ENCODE measurements at places on chromosomes 5 and 9.
A peak's percentile ranks its signal among the peaks of the same experiment; 100 is the strongest.

- DNase-seq, result no peak
Measured at GRCh38 chr9:35835766-35836165, 6.7 kb downstream of the TMEM8B start.

DNA sequence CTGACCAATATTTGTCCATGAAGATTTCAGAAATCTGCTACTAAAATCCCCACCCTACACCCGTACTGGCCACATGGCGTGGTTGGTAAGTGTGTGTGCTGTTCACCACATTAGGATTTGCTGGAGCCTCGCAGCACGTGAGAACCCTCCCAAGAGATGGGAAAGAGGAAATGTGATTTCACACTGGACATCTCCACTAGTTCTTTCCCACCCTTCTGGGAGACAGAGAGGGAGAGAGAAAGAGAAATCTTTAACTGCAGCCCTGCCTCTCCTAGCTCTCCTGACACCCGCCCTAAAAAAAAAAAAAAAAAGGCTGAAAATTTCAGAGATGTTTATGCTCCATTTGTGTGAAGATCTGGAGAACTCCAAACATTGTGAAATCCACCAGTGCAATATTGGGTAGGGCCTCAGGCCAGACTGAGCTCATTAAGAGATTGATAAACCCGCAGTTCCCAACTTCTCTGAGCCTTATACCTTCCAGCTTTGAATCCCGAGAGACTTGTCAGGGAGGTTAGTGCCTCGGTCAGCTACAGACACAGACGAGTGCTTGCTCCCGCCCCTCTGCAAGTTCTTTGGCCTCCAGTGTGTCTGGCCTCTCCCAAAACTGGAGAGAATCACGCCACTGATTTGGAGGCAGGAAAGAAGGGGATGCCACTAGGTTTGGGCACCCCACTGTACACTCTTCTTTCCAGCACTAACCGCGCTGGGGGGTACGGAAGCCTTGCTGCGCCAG is 1.9 kb downstream of the SPRY4 start:
- peak; percentile 68 for DNase-seq

DNA sequence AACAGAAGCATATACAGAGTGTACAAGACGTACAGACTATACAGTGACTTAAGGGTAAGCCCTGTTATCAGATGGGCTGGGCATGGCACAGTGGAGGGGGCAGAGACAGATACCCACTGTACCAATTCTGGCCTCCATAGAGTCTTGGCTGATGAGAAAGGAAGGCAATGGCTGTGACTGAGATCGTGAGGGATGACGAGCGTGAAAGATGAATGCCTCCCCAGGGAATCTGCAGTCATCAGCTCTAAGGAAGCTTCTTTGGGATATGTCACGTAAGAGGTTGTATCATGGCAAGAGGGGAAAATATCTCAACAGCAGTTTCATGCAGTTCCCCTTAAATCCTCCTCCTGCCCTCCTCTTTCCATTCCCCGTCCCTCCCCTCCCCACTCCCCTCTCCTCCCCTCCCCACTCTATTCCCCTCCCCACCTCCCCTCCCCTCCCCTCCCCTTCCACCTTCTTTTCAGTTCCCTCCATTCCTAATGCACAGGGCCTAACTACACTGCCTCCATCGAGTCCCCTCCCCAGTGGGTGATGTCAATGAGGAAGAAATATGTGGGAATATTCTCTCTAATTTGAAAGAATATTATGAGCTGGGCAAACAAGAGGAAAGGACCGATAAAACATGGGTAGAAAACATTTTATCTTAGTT is 226.4 kb upstream of the DAP start:
- DNase-seq, result peak; percentile 42

GRCh38 chr9:75242426-75242825 is 154.1 kb downstream of the OSTF1 start:
- DNase-seq, result no peak

- no peak for DNase-seq
Measured at GRCh38 chr5:91106842-91107511, 276.1 kb downstream of the ARRDC3 start.

DNA sequence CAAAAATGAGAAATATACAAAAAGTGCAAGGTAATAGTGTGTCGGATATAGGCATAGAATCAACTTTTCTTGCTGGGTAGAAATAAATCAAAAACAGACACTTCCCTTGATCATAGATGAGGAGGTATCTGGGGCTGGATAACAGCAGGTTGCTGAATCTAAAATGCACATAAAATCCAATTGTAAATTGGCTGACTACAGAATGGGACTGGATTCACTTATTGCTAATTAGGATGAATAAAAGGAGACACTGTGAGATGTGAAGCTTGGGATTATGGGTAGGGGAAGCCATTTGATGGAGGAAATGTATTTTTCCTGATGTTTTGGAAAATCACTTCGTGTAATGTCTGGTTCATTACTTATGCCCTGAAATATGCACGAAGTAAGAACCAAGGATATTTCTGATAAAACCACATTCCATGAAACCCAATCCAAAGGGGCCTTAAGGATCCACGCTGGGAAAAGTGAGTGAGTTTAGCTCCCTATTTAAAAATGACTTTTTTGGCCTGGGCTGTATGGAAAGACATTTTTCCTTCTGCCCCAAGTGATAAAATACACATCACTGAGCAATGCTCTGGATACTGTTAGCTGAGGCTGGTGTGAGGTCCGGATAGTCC is 136.1 kb downstream of the MARCHF11 start:
- peak; percentile 54 for DNase-seq

DNA sequence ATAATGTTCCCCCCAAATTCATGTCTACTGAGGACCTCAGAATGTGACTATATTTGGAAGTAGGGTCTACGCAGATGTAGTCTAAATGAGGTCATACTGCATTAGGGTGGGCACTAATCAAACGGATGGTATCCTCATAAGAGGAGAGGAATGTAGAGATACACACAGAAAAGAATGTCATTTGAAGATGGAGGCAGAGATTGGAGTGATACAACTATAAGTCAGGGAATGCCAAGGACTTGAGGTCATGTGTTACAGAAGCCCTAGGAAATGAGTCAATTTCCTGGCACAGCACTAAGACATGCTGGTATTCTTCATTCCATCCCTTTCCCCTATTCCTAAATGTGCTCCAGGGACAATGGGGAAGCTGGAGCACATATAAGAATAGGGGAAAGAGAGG is 758 bp upstream of the PDCD1LG2 start:
- peak; percentile 99 for DNase-seq

GRCh38 chr9:34289159-34289558 is 39.9 kb downstream of the KIF24 start:
- DNase-seq, result no peak

GRCh38 chr5:112584781-112585180 is 152.9 kb upstream of the APC start:
- DNase-seq, result no peak

DNA sequence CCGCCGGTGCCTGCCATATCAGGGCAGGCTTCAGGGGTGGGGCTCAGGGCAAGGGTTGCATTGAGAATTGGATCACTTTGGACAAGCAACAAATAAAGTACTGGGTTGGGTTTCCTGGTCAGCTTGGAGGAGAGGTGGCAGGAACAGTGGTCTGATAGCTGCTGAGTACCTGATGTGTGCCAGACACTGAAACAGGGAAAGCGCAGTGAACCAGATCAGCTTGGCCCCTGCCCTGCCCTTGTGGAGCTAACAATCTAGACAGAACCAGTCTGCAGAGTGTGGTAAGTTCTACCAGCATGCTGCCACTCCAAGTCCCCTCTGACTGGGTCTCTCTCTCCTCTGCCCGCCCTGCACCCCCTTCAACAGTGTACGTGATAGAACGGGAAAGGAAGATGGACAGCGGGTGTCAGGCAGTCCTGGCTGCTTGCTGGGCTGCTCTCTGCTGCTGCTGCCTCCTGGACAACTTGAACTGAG is 53.4 kb downstream of the CYSTM1 start:
- DNase-seq, result no peak

- DNase-seq, result no peak
Measured at GRCh38 chr5:44770780-44771717, 37.7 kb upstream of the MRPS30 start.

GRCh38 chr5:94175912-94176311 is 434.5 kb upstream of the POU5F2 start:
- no peak for DNase-seq

GRCh38 chr5:72241346-72242003 is 78.6 kb downstream of the MRPS27 start:
- DNase-seq, result no peak

DNA sequence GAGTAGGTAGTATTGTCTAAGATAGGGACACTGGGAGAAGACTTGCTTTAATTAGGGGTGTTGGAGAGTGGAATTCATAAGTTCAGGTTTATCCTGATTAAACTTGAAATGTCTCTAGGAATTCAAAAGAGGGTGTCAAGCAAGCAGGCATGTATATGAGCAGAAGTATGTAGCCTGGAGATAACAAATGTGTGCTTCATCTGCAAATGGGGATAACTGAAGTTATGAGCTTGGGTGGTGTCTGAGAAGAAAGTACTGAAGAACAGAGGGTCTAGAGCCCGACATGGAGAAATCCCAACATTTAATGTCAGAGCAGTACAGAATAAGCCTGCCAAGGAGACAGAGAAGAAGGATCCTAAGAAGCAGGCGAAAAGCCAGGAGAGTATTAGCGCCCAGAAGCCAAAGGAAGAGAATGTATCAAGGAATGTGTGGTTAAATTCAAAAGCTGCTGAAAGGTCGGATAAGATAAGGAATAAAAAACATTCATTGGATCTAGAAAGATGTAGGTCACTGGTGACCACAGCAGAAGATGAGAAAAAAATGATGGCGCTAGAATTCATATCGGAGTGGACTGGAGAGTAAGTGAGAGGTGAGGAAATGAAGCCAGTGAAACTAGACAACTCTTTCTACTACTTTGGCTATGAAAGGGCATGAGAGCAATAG is 401.5 kb upstream of the PIK3R1 start:
- peak; percentile 15 for DNase-seq

GRCh38 chr5:137935694-137936093 is 46.4 kb downstream of the PKD2L2 start:
- DNase-seq, result no peak

GRCh38 chr9:93263334-93264229 is 79.6 kb downstream of the WNK2 start:
- no peak for DNase-seq

DNA sequence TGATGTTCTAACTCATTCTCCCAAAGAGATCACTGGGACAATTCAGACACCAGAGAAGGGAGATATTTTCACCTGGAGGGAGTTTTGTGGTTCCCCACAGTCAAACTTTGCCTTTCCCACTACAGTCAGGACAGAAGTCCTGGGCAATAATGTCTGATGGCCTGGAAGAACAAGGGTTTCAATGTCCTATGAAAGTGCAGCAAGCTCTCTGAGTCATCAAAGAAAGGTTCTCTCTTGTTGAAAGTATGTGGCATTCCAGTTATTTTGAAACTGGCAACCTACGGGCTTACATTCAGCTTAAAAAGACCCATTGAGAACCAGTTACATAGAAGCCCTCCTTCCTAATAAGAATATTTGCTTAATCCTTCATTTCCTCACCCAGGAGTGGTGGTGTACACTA is 103.9 kb downstream of the INSYN2B start:
- DNase-seq, result peak; percentile 19

- peak; percentile 87 for DNase-seq
Measured at GRCh38 chr9:127898433-127899127, 823 bp downstream of the ST6GALNAC6 start.

GRCh38 chr9:129655696-129656095 is 9.8 kb upstream of the PRRX2 start:
- no peak for DNase-seq

- DNase-seq, result peak; percentile 45
Measured at GRCh38 chr5:55923177-55923771, 71.5 kb downstream of the IL6ST start.

- DNase-seq, result no peak
Measured at GRCh38 chr5:107524111-107524510, 146.6 kb downstream of the EFNA5 start.

DNA sequence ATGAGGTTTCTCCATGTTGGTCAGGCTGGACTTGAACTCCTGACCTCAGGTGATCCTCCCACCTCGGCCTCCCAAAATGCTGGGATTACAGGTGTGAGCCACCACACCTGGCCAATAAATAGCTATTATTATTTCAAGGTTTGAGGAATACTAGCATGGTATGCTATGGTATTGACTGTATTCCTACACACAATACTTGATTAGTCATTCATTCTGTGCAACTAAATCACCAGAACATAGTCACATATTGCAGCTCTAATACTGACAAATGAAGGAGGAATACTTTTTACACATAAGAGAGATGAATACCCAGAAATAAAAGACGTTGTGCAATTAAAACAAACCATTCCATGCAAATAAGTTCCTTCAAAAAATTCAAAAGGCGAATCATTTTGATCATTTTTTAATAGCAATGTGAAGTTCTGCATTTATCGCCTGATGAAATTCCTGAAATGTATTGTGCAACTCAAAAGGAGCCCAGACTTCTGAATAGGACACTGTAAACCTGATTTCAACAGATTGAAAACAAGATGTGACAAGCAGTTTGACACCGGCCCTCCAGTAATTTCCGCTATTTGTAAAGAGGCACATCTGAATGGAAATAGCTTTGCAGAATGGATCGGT is 687.4 kb upstream of the SEMA6A start:
- no peak for DNase-seq

- DNase-seq, result no peak
Measured at GRCh38 chr5:68377733-68378132, 162.2 kb downstream of the PIK3R1 start.

DNA sequence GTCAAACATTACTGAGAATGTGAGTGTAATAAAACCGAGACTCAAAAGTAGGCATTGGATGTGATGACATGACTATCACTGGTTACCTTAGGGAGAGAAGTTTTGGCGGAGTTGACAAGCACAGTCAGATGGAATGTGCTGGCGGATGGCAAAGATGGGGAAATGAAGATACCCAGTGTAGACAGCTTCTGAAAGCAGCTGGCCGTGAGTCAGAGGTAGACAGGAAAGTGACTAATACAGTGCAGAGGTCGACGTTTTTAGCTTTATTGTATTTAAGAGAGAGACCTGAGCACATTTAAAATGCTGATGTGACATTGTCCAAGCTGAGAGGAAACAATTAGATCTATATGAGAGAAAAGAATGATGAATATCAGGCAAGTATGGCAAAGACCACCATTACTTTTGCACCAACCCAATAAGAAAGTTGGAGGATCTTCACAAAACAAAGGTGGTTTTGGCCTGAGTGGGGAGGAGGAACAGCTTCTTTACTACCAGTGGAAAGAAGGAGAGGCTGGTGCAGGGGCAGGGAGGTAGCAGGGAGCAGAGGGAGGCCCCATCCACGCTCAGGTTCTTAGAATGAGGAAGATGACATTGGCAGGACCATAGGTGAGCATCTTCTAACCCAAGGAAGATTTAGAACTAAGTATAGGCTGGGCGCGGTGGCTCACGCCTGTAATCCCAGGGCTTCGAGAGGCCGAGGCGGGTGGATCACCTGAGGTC is 36.7 kb upstream of the KCNIP1 start:
- DNase-seq, result peak; percentile 92

DNA sequence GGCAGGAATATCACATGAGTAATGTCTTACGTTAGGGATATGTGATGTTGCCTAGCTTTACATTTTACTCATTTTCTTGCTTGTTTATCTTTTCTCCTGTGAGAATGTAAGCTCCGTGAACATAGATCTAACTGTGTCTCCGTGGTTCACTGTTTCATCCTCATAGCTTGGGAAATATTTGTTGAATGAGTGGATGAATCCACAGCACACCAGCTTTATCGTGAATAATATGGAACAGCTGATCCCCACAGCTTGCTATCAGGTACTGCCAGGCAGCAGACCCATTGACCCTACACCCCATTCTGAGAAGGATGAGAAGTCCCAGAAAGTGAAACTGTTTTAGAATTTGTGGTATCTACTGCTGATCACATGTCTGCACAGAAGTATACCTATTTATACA is 106.8 kb upstream of the FBN2 start:
- peak; percentile 88 for DNase-seq

- no peak for DNase-seq
Measured at GRCh38 chr5:142016556-142016955, 3.7 kb upstream of the GNPDA1 start.

Data from fibroblast of skin of back (primary cell).